ENCODE measurements at places on chromosomes 3 and 15.

DNA sequence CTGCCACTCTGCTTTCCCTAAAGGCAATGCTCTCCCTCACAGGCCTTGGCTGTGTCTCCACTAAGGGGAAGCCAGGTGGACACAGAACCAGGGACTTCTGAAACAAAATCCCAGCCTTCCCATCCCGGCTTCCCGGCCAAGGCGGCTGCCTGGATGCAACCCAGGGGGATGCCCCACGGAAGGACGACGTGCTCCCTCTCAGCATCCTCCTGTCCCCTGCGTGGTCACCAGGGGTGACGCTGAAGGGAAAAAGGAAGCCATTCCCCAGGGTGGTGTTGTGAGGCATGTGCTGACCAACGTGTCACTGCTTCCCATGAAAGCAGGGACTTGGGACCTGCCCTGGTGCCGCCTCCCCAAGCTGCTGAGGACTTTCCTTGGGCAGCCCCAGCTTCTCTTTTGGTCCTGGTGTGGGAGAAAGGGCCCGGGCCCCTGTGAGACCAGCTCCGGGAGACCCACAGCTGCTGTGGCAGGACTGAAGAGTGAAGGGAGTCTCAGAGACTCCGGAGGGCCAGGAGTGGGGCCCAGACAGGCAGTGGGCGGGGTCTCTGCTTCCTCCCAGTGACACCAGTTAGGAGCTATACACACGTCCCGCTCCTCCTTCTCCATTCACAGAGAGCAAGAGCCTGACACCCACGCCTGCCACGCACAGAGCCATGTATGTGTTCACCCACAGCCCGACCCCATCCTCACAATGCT is 139.2 kb downstream of the NUP210 start:
- no peak for DNase-seq

DNA sequence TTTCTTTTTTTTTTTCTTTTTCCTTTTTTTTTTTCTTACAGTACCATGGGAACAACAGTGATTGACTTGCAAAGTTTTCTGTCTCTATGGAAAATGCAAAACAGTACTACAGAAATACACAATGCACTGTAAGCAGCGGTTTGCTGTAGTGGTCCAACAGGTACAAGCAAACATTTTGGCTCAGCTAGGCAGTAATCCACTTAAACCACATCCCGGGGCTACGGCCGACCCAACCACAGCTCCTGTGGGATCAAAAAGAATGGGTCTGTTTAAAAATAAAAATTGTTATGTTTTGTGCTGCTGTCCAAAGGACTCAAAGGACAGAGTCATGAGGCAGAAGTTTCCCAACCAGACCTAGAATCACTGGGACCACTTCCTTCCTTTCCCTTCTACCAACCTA is 667.1 kb upstream of the ADAMTS9 start:
- DNase-seq, result no peak

DNA sequence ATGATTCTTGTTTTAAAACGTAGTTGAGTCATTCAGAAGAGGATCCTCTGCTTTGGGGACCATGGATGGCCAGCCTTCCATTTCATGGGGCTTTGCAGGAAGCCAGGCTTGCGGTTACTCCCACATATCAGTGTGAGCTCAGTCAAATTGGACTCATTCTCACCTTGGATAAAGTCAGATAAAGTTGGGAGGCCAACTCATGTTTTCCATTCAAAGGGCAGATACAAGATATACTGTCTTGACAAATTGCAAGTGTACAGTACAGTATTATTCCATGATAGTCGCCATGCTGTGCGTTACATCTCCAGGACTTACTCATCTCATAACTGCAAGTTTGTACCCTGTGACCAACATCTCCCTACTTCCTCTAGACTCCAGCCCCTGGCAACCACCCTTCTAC is 25.5 kb upstream of the B3GNT5 start:
- no peak for DNase-seq

DNA sequence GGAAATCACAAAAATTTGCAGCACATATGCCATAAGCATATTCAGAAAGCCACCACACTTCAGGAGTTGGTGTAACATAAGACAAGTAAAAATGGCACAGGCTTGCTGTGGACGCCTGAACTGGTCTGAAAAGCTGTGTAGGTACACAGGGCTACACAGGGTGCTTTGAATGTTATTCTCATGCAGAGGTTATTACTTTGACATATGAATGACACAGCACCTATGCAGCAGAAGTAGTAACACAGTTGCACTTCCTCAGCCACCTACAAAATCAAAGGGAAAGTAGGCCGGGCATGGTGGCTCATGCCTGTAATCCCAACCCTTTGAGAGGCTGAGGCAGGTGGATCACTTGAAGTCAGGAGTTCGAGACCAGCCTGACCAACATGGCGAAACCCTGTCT is 54.5 kb downstream of the OSBPL10 start:
- no peak for DNase-seq

DNA sequence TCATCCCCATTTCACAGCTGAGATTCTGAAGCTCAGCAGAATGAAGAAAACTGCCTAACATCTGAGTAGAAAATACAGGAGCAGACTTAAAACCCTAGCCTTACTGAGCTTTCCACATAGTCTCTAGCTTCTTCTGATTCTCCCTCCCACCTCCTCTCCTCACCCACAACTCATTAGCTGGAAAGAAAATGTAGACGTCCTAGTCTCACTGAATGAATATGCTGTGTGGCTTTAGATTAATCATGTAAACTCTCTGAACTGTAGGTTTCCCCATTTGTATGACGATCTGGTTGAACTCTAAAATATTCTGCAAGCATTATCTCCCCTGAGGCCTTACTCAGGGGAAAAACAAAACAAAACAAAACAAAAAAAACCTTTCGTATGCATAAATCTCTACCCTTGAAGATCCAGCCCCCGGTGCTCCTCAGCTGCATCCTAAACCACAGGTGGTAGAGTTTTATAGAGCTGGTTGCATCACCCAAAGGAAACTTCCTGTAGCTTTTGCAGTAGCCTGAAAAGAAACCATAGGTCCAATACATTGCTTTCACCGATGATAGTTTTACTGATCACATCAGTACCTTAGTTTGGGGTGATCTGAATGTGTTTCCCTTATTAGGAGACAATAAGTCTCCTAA is 40.6 kb downstream of the FOXB1 start:
- no peak for DNase-seq

- DNase-seq, result no peak
These were observed 135.1 kb upstream of the UBP1 start for GRCh38 chr3:33575311-33575710.

DNA sequence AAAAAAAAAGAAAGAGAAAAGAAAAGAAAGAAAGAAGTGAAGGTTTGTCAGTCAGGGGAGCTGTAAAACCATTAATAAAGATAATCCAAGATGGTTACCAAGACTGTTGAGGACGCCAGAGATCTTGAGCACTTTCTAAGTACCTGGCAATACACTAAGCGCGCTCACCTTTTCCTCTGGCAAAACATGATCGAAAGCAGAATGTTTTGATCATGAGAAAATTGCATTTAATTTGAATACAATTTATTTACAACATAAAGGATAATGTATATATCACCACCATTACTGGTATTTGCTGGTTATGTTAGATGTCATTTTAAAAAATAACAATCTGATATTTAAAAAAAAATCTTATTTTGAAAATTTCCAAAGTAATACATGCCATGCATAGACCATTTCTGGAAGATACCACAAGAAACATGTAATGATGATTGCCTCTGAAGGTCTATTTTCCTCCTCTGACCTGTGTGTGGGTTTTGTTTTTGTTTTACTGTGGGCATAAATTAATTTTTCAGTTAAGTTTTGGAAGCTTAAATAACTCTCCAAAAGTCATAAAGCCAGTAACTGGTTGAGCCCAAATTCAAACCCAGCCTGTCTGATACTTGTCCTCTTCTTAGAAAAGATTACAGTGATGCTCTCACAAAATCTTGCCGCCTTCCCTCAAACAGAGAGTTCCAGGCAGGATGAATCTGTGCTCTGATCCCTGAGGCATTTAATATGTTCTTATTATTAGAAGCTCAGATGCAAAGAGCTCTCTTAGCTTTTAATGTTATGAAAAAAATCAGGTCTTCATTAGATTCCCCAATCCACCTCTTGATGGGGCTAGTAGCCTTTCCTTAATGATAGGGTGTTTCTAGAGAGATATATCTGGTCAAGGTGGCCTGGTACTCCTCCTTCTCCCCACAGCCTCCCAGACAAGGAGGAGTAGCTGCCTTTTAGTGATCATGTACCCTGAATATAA is 2.0 kb downstream of the B2M start:
- no peak for DNase-seq

- no peak for DNase-seq
These were observed 45.6 kb upstream of the NDUFB4 start for GRCh38 chr3:120550546-120550945.

GRCh38 chr3:72287956-72288355 is 503.0 kb upstream of the PROK2 start:
- no peak for DNase-seq

DNA sequence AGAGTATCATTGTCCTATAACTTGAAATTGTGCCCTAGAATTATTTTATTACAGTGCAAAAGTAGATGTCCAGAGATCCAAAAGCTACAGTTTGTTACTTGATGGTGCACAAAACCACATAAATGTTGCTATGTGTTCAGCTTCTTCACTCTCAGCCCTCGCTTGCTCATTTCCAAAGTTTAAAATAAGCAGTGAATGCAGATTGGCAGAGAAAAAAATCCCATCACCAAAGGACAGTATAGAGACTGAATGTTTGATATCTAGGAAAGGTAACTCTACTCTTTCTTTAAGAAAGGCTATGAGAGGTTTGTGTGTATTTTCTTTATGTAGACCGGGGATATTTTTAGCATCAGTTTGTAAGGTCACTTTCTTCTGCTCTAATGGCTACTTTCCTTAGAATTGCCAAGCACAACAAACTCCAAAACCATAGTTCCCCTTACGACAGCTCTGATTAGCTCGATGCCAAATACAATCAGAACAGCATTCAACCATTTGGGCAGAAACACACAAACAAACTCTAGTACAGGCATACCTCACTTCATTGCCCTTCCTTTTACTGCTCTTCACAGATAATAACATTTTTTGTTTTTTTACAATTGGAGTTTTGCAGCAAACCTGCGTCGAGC is 164.1 kb upstream of the CCDC54 start:
- DNase-seq, result no peak

GRCh38 chr15:50344006-50344464 is 11.0 kb downstream of the GABPB1 start:
- DNase-seq, result no peak

DNA sequence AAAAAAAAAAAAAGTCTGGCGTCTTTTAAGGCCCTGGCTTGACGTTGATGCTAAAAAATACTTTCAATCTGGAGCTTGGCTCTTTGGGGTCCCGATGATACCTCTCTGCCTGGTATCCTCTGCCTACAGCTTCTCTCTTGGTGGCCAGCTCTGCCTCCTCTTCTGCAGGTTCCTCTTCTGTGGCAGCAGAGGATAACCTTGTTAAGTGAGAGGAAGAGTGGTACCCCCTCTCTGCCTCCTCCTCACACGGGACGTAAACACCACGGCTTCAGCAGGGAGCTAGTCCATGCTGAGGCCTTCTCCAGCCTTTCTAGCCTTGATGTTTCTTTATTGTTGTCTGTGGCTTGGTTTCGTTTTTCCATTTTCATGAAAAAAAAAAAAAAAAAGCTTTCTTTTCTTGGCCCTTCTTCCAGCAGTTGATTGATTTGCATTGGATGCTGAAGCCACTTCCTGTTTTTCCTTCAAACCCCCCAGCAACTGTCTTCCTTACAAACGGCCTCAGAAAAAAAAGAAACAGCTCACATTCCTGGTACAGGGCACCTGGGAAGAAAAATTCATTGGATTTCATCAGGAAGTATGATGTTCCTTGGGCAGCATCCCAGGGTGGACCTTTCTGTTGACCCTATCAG is 59.7 kb downstream of the RORA start:
- no peak for DNase-seq

DNA sequence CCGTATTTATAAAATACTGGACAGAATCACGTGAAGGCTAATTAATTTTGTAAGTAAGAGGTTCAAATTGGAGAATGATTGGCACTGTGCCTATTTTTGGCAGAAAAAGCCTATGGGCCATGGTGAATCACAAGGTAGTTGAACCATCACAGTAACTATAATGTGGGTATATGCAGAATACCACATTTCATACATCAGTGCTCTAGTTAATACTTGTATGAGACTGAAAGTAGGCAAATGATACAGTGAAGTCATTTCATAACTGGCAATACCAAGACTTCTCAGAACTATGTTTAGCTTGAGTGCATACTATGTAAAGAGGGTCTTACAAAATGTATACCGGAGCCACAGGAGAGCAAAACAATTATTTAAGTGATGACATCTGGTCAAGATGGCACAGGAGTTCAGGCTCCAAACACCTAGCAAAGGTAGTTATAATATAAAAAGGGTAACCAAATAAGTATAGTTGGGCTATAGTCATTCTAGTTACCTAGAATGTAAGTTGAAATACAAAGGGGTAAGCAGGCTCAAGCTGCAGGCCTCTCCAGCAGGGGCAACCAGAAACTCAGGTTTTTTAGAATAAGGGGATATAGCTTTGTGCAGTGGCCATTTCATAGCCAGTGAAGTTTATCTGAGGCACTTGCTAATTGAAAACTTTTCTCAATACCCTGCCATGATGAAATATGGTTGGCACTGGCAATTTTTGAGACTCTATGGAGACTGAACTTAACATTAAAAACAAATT is 19.1 kb downstream of the GPR160 start:
- no peak for DNase-seq

DNA sequence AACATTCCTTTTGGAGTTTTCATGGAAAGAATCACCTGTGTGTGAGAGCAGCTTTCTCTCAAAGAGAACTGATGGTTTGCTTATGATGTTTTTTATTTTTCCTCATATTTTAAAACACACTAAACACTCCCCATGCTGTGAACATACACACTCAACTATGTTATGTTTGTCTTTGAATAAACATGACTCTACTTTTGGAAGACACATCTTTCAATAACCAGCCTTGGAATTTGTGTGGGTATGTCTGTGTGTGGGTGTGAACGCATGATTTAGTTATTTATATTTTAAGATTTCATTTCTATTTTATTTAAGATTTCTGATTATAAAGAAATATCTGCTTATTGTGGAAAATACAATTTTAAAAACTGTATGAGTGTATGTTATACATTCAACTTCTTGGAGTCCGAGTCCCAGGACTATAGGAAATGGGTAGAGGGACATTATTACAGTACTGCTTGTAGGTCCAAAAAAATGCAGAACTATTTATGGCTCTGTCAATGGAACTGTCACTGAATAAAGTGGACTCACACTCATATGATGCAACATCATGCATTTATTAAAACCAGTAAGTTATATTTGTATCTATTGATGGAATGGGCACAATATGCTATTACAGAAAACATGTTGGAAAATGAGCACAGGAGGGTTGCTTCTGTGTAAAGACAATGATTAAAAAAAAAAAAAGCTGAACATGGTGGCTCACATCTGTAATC is 43.5 kb downstream of the PDZRN3 start:
- no peak for DNase-seq

- DNase-seq, result no peak
These were observed 97.3 kb downstream of the ARNT2 start for GRCh38 chr15:80501476-80501875.

- DNase-seq, result no peak
These were observed 21.0 kb upstream of the FNDC3B start for GRCh38 chr3:172018364-172018763.

Data from activated CD4-positive, alpha-beta T cell treated with anti-CD3 and anti-CD28 coated beads for 1 hour (primary cell).